ENCODE measurements at places on chromosomes 11 and 22.

DNA sequence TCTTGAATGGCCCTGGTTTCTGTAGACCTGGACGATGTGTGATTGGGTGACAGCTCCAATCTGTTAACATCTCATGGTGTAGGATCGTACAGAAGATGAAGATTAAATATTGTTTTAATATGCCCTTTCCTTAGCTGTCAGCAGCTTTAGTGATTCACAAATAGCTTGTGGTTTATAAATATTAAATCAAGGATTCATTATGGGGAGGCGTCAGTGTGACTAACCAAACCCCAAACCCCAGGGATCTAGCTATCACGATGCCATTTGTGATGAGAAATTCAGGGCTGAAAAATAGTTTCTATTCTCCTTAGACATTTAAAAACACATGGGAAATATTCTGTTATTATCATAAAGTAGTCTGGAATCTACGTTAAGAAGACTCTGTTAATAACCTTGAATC is 73.4 kb downstream of the NCAM1 start:
- no peak for DNase-seq

DNA sequence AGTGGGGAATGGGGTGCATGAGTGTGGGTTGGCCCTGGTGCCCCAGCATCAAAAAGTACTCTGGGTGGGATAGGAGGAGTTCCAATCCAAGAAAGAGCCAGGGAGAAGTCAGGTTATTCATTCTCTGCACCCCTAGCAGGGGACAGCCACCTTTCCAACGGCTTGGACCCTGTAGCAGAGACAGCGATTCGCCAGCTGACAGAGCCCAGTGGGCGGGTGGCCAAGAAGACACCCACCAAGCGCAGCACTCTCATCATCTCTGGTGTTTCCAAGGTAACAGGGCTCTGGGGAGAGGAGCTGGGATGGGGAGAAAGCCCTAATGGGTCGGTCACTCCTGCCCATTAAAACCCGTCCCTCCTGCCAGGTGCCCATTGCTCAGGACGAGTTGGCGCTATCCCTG is 6.6 kb downstream of the C2CD2L start:
- DNase-seq, result no peak

GRCh38 chr11:113447621-113448315 is 27.4 kb downstream of the DRD2 start:
- no peak for DNase-seq

DNA sequence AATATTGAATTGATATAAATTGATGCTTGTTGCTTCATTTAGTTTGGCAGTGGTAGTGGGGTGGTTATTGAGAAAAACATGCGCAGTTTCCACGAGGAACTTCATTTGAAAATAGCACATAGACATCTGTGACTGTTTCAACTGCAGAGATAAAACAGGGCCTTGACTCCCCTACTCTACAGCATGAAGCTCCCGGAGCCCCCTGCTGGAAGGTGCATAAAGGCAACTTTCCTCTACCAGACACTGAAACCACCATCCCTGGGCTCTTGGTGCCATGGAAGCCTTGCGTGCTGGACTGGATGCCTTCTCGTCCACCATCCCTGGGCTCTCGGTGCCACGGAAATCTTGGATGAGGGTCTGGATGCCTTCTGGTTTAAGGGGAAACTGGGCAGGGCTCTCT is 195.9 kb downstream of the CSNK2A3 start:
- no peak for DNase-seq

- DNase-seq, result no peak
Measured at GRCh38 chr11:36205536-36205935, 83.7 kb downstream of the COMMD9 start.

DNA sequence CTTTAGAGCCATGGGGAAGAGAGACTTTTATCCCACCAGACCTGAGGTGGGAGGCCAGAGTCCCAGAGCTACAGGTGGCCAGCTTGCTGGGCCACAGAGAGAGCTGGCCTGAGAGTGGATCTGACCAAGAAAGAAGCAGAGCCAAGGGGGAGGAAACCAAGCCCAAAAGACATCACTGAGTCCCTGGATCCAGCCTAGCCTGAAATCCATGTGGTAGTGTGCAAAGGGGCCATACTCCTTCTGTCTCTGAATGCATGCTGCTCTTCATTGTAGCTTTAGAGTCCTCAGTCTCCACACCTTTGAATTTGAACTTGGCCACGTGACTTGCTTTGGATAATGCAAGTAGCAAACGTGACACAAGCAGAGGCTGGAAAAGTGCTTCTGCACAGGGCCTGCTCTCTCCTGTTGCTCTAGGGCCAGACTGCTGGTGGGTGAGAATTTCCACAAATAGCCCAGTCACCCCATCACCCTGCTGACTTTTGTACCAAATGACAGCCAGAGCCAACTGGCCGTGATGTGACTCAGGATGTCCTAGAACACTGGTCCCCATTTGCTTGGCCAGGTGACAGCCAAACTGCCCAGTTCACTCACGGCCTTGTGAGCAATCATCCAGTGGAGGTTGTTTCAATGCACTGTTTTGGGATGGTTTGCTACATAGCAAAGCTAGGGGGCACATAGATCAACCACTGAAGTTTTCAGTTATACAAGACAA is 93.6 kb downstream of the DHCR7 start:
- no peak for DNase-seq

GRCh38 chr11:2375341-2375853 is 1.7 kb upstream of the CD81 start:
- no peak for DNase-seq

- DNase-seq, result no peak
Measured at GRCh38 chr22:44669561-44669976, 32.4 kb upstream of the PRR5 start.

- no peak for DNase-seq
Measured at GRCh38 chr22:50628543-50629134, 687 bp upstream of the ARSA start.

- no peak for DNase-seq
Measured at GRCh38 chr11:2898366-2899079, 12.9 kb upstream of the CDKN1C start.

DNA sequence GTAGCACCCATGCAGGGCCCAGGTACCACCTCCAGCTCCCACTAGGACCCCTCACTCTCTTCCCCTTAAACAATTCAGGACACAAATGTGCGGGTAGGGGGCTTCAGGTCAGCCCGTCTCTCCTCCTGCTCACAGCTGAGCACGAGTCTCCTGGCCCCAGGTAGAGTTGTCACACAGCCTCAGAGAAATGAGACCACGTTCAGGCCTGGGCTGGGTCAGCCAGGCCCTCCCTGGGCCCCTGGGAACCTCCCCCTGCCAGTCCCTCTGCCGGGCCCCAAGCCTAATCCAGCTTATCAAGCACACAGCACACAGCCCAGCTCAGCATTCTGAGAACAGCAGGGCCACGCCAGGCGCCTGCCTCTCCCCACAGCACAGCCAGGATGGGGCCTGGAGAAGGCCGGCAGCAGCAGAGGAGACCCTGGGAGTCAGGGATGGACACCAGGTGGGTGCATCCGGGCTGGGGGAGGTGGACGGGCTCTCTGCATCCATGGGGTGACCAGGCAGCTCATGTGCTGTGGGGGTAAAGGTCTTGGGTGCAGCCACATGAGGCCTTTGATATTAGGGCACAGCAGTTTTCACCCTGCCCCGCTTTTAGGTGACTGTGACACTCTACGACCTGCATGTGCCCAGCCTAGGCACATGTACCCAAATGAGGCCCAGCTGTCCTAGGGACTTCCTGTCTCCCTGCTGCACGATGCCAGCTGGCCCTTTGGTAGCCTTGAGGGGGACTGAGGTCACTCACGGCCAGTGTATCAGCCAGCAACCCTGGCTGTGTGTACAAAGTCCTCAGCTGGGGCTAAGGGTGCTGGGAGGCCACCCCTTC is 87.0 kb downstream of the MORC2 start:
- DNase-seq, result no peak

GRCh38 chr22:35561796-35562526 is 21.3 kb downstream of the RASD2 start:
- no peak for DNase-seq

DNA sequence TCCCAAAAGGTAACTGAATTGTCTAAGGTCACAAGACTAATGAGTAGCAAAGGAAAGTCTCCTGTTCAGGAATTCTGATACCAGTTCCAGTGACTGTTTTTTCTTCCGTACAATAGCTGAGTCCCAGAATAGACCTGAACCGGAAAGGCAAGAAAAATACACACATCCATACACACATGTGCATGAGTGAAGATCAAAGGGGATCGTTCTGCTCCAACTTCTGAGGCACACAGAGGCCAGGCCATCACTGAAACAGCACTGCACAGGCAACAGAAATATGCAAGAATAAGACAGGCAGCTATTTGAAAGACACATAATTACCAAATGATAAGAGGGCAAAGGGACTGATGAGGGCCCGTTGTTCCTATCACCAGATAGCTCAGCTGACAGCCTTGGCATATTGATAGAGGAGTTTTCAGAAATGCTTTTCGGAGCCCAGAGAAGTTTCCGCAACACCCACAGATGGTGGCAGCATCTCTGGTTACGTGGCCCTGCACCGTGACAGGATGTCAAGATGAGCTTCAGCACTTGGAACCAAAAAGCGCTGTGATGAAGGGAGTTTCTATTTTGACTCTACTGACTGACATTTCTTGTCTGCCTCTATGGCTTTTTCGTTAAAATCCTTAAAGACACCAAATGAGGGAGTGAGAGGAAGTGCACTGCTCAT is 280.6 kb downstream of the LARGE1 start:
- no peak for DNase-seq

DNA sequence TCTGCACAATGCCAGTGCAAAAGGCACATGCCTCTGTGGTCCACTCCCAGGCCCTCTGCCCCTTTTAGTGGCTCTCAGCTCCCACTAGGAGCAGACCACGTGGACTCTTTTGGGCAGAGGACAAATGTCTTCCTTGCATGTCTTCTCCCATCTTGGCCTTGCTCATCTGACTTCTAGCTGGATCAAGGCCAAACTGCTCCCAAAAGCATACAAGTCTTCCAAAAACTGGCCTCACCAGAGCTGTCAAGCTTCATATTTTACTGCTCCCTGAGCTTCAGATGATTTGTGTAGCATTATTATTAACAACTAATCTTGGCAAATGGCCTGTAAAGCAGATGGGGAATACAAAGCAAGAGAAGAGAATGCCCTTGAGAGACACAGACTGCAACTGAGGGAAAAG is 6.9 kb downstream of the SMPD1 start:
- DNase-seq, result no peak

GRCh38 chr11:20861322-20861721 is 191.9 kb downstream of the NELL1 start:
- DNase-seq, result no peak

DNA sequence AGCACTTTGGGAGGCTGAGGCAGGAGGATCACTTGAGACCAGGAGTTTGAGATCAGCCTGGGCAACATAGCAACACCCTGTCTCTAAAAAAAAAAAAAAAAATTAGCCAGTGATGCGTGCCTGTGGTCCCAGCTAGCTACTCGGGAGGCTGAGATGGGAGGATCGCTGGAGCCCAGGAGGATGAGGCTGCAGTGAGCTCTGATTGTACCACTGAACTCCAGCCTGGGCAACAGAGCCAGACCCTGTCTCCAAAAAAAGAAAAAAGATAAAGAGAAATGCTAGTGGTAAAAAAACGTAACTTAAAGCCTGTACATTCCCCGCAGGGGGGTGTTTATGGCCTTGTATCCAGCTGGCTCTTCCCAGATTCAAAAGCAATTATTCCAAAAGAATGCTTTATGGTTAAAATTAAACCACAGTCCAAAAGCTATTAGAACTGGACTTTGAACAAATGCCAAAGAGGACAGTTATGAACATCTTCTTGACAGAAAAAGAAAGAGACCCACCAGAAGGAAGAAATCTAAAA is 16.4 kb upstream of the SNX32 start:
- no peak for DNase-seq

GRCh38 chr11:88814076-88814475 is 251.7 kb downstream of the GRM5 start:
- DNase-seq, result no peak

DNA sequence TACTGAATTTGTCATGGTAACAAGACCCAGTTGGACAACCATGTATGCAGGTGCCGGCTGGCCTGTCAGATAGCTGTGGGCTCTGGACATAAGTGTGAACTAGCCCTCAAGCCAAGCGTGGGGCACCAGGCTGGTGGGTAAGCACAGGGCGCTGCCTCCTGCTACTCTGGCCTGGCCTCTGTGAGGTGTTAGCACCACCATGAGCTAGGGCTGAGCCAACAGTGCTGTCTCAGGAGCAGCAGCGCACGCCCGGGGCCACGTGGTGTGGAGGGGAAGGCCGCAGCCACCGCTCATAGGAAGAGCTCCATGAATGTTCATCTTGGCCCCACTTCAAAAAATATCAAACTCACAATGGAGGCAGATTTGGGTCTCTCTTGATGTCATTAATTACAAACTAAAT is 35.3 kb upstream of the GNB1L start:
- DNase-seq, result no peak

GRCh38 chr11:36594316-36594989 is at the start of gene IFTAP:
Gene IFTAP (plus strand): TSS chr11:36594502. CDS start chr11:36610104, 15,602 bp downstream.
- DNase-seq, result peak; percentile 11

- no peak for DNase-seq
Measured at GRCh38 chr22:49369726-49370626, 457.7 kb downstream of the BRD1 start.

GRCh38 chr11:120334894-120335462 is 1.2 kb upstream of the ARHGEF12 start:
- peak; percentile 33 for DNase-seq

Data from SIG-M5 (cell line).